Esophagus mucosa (tissue), 1 donor: ENCODE measurements at places on chromosomes 3 and 15.

DNA sequence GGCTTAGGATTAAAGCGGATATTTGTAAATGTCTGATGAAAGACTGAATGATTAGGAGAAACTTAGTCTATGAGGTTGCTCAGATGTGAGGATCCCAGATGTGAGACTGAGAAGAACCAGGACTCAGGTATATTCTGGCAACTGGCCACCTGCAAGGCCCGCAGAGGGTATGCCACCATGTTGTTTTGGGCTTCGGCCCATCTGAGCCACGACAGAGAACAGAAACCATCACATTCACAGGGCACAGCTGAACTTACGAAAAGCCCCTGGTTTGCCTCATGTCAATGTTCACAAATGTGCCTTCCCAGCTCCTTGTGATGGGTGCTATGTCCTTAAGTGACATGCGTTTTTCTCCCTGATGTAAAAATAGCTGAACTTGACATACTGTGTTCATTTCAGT lies 412.5 kb upstream of the RORA start:
- no peak for ATAC-seq

DNA sequence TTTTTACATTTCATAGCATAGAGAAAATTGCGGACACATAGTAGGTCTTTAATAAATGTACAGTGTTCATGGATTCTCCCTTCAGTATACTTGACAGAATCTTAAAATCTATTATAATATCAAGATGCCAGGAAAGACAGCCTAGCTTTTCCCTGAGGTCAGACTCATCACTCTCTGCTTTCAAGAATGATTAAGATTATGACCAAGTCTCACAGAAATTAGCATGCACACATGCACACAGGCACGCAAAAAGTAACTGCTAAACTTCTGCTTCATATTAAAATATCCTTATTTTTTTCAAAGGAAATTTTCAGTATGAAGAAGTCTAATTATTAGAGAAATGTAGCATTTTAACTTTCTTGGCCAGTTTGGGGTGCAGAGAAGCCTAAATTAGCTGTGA lies 493.8 kb upstream of the NECTIN3 start:
- no peak for ATAC-seq

GRCh38 chr15:46660096-46660842 lies 1025.4 kb downstream of the SQOR start:
- ATAC-seq = no peak

GRCh38 chr3:52532517-52532837 lies 1.2 kb downstream of the NT5DC2 start:
- ATAC-seq = no peak

DNA sequence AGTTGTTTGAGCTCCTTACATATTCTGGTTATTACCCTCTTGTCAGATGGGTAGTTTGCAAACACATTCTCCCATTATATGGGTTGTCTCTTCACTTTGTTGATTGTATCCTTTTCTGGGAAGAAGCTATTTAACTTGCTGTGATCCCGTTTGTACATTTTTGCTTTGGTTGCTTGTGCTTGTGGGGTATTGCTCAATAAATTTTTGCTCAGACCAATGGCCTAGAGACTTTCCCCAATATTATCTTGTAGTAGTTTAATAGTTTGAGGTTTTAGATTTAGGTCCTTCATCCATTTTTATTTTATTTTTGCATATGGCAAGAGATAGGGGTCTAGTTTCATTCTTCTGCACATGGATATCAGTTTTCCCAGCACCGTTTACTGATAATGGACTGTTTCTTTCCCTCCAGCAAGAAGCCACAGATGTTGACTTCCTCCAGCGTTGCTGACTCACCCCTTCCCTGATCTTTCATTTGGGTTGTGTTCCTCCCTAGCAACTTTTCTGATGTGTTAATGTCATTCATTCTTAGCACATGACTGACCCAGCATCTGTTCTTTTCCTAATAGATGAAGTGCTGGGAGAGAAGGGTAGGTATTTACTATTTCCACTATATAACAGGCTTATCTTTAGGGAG lies 166.7 kb upstream of the SGO1 start:
- ATAC-seq = no peak

DNA sequence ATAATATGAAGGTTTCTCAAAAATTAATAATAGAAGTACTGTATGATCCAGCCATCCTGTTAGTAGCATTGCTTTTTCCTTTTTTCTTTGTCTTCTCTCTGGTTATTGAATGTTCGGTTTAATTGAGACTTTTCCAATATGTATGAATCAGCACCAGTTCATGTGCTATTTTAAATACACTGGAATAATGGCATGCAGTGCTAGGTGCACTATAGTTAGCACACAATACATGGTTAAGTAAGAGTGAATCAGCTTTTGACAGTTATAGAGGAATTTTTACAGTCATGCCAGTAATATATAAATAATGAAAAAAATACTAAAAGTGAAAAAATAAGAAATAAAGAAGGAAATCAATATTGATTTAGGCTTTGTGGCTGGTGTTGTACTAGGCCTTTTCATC lies 113.8 kb upstream of the STRIT1 start:
- ATAC-seq = no peak

GRCh38 chr3:48897460-48898376 lies 964 bp downstream of the SLC25A20 start:
- peak; percentile 9 for ATAC-seq

DNA sequence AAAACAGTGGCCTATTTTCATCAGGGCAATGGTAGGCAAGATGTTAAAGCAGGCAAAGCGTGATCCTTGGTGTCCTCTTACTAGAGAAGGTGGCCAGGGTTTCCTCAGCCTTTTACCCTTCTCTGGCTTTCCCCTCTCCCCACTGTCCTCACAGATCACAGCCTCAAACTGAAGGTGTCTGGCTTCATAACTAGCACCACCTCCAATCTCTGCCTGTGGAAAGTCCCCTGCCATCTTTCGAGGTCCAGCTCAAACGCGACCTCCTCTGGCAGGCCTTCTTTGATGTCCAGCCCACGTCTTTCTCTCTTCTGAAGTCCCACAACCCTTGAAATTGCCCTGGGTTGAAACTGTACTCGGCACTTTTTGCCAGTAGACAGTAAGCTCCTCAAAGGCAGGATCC lies 35.9 kb downstream of the CYP19A1 start:
- ATAC-seq = no peak

- no peak for ATAC-seq
Measured at GRCh38 chr3:68135067-68135466, 480.7 kb upstream of the SUCLG2 start.

DNA sequence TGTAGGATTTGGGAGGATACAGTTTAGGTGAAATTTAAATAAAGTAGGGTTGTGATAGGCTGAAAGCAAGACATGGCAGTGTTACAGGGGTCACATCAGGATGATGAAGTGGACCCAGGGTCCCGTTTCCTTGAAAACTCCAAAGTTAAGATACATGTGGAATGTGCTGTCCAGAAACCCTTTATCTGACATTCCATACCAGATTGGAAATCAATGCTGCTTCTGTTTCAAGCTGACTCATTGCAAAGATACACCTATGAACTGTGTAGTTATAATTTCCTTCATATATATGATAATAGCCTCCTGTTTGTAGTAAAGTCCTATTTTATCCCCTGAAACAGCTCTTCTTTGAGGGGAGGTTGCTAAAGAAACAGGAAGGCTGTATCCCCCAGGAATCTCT lies 71.0 kb upstream of the NR2E3 start:
- ATAC-seq = no peak

DNA sequence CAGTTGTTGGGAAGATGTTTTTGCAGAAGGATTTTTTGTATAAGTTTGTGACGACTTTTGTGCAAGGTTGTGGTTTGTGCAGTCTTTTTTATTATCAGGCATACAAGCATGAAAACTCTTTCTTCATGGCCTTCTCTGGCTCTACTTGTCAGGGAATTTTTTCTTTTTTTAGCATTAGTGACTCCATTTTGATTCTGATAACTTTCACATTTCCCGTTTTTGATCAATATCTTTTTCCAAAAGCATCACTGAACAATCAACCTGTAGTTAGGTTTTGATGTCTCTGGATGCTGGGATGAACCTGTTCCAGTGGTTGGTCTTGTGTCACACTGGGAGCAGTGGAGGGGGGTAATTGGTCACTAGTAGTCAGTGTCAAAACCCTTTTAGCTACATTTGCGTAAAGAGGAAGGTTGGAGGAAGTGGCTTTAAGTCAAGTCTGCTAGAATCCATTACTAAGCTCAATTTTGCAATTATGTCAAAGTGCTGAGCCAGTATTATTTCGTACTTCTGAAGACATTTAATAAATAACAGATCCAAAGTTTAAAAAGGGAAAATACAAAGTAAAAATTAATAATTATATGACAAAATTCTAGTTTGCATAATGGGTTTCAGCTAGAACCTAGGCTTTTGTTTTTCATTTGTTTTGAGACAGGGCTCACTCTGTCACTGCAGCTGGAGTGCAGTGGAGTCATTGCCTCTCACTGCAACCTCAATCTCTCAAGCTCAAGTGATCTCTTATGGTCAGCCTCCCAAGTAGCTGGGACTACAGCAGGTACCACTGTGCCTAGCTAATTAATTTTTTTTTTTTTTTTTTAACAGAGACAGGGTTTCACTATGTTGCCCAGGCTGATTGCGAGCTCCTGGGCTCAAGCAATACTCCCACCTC lies 18.8 kb upstream of the CFAP161 start:
- ATAC-seq = no peak

- no peak for ATAC-seq
Measured at GRCh38 chr3:97417-98258, 98.9 kb upstream of the CHL1 start.

- ATAC-seq = no peak
Measured at GRCh38 chr15:74259821-74260607, 23.9 kb downstream of the CCDC33 start.

- ATAC-seq = no peak
Measured at GRCh38 chr3:119033393-119034255, 1.0 kb downstream of the IGSF11 start.

- no peak for ATAC-seq
Measured at GRCh38 chr3:61650276-61650675, 88.9 kb downstream of the PTPRG start.

DNA sequence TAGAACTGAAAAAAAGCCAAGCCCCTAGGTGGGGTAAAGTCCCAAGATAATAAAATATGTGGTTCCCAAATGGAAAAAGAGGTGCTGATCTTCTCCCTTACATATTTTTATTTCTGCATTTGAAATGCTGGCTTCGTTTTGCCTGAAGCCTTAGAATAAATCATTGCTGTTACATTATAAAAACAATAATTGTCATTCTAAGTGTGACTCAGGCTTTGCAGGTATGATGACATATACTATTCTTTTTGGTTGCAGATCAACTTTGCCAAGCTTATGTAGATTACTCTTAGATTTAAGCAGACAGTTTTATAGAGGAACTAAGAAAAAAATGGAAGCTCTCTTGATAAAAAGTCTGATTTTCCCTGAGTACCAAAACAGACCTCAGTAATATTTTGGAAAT lies 7.5 kb downstream of the IDH3A start:
- peak; percentile 85 for ATAC-seq

GRCh38 chr3:156174229-156174847 lies 54.0 kb downstream of the KCNAB1 start:
- ATAC-seq = no peak

DNA sequence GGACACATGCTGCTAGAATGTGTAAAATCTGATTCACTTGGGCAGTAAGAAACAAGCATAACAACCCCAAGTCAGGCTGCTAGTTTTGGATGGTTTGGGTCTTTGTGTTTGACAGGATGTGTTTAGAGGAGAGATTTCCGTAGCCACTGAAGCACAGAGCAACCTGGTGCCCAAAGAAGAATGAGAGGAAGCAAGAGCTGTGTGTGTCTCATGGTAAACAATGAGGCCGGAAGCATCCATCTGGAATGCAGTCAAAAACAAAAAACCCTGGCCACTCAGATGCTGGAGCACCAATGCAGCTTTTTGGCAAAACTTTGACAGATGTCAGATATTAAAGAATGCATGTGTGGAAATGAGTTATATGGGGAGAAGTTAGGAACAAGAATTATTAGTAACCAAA lies 39.4 kb upstream of the SNRK start:
- ATAC-seq = peak; percentile 21

DNA sequence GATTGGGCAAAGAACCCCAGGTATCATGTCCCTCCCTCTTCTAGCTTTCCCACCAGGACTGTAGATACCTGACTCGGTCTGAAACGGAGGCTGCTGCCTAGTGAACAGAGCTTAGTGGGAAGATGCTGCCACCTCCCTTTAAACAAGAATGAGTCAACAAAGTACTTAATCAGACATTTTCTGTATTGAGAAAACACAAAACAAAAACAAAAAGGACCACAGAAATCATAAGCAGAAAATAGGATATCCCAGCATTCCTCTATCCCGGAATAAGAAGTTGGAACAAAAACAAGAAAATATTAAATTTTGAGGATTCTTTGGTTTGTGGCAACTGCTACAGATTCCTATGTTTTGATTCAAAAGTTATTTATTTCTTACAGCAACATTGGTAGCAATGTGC lies 51.7 kb upstream of the COL8A1 start:
- no peak for ATAC-seq

DNA sequence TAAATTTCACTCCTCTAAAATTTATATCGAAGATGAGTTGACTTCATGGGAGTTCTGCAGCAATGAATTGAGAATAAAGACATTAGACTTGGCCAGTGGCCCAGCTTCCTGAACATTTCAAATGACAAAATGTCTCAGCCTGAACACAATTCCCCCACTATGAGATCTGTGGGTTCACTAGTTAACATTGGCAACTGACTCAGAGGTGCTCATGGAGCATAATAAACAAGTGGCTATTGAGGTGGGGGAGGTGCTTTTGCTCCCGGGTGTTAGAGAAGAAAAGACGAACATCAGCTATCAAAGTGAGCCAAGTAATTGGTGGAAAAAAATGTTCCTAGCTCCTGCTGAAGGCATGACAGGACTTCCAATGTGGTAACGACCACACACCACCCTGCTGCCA lies 6.3 kb downstream of the ATP13A4 start:
- no peak for ATAC-seq

DNA sequence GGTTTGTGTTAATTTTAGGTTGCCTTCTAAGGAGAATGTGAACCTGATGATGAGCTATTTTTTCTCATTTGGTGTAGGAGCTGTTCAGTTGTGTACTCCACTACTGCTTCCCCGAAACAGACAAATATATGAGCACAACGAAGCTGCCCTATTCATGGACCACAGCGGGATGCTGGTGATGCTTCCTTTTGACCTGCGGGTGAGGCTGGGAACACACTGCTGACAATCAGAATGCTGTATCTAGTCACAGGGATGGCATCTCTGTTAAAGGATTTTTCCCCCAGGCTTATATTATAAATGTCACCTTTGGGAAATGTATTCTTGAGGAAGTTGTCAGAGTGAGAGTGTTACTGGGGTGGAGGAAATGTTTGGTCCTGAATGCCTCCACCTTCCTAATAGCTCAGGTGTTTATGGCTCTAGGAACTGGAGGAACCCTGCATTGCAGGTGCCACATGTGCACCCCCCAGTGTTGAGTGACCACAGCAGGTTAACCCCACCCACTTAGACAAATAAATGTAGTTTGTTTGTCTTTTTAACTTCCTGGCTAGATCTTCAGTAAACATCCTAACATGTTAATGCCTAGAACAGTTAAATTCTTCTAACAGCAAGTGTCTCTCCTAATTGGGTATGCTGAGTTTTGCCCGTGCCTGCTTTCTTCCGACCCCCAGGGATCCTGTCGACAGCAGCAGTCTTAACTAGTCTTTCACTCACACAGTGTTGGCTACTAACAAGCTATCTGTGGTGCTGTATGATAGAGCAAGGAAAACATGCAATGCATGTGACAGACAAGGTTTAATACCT lies 35.7 kb downstream of the SRP14 start:
- ATAC-seq = no peak
